ENCODE measurements at places on chromosomes 11 and 22. TPM values are rescaled to one million over a fixed set of nuclear protein-coding genes. Genes with fewer than 3 reads are reported as not detected.
A peak's percentile ranks its signal among the peaks of the same experiment; 100 is the strongest.

DNA sequence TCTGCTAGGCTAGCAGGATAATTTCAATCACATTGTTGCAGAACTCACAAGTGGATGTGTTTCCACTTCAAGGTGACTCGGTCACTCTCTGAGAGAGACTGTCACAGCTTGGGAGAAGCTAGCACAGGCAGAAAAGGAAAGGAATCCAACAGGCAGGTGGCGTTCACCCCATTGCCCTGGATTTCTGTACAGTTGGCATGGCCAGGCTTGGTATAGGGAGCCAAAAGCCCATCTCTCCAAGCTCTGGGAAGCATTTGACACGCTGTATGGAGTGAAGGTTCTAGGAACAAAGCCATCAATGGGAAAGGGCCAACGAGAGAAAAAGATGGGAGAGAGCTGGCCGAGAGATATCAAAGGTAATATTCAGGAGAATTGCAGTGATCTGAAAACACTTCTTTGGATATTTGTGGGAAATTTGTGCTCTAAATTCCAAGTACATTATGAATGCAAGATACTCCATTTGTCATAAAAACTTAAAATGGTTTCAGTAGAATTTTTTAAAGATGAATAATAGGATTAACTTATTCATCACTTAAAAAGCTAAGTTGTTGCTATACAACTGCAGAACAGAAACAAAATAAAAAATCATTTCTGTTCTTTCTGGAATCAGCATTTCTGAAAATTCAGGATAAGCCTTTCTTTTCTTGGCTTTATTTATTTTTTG lies 223.5 kb upstream of the NTM start:
- H3K36me3 ChIP-seq = no peaks in the 10 kb centered on the region
- no peak overlapping the region for H3K27ac ChIP-seq
- no peaks in the 10 kb centered on the region for H3K27me3 ChIP-seq
- no peak overlapping the region for H3K4me3 ChIP-seq
- DNase-seq = no peak

DNA sequence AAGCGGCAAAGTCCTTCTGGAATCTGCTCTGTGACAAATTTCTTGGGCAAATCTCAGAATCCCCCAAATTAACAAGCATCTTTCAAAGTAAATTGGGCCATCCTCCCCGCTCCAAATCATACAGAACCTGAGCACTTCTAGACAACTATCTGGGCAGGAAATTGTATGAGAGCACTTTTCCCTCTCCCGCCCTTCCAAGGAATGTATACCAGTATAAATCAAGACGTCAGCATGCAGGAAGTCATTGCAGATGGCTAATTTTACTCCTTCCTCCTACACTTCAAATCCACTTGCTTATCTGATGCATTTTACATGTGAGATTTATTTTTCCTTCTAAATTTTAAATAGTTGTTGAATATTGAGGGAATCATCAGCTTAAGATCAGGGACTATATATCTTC lies 52.1 kb downstream of the NTM start:
- DNase-seq = no peak
- no peak overlapping the region for H3K27ac ChIP-seq
- no peaks in the 10 kb centered on the region for H3K4me1 ChIP-seq
- no peaks in the 10 kb centered on the region for H3K36me3 ChIP-seq

- no peaks in the 10 kb centered on the region for H3K27me3 ChIP-seq
- peak overlapping the region; percentile 53 for H3K4me3 ChIP-seq
- H3K4me1 ChIP-seq = peaks cover 32% of the 10 kb centered on the region
- DNase-seq = no peak
- peak overlapping the region; percentile 74 for H3K27ac ChIP-seq
Measured at GRCh38 chr11:18705651-18706281, 7.2 kb downstream of the TMEM86A start.

DNA sequence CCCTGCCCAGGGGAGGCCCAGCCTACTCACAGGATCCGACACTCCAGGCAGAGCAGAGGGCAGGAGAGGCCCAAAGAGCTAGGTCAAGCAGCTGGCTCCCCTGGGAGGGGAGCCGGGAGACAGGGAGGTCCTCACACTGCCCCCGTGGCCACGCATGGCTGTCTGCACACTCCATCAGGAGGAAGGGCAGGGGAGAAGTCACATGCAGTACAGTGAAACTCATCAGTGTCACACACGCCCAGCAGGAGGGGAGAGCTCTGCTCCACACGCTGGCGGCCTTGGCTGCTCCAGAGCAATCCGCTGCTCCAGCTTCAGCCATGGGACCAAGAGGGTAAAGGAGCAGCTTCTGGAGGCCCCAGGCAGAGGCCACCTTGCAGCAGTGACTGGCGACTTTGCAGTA lies 14.3 kb downstream of the TCIRG1 start:
- no peak for DNase-seq
- H3K27me3 ChIP-seq = no peaks in the 10 kb centered on the region
- no peaks in the 10 kb centered on the region for H3K4me1 ChIP-seq
- H3K27ac ChIP-seq = no peak overlapping the region
- H3K4me3 ChIP-seq = no peak overlapping the region
- peaks cover 21% of the 10 kb centered on the region for H3K36me3 ChIP-seq

DNA sequence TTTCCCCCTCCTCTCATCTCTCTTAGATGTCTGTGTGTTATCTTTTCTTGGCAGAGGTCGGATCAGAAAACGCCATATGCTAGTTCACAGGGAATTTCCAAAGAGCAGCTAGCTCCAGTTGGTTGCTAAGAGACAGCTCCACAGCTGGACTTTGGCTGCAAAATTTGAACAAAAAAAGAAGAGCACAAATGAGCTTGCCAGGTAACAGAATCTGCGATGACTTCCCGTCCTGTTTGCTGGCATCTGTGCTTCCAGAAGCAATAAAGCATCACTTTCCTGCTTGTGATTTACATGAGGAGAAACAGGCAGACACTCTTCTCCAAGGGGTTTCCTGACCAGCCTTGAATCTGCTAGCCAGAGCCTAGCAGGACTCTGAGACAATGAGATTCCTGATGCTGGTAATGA lies 596.0 kb upstream of the B3GAT1 start:
- no peak overlapping the region for H3K27ac ChIP-seq
- no peaks in the 10 kb centered on the region for H3K36me3 ChIP-seq
- no peaks in the 10 kb centered on the region for H3K27me3 ChIP-seq
- no peaks in the 10 kb centered on the region for H3K4me1 ChIP-seq
- DNase-seq = peak; percentile 9

- H3K36me3 ChIP-seq = no peaks in the 10 kb centered on the region
- H3K27me3 ChIP-seq = no peaks in the 10 kb centered on the region
- peak overlapping the region; percentile 46 for H3K4me3 ChIP-seq
- DNase-seq = no peak
Measured at GRCh38 chr11:92227230-92227814, 2.7 kb downstream of the FAT3 start.

DNA sequence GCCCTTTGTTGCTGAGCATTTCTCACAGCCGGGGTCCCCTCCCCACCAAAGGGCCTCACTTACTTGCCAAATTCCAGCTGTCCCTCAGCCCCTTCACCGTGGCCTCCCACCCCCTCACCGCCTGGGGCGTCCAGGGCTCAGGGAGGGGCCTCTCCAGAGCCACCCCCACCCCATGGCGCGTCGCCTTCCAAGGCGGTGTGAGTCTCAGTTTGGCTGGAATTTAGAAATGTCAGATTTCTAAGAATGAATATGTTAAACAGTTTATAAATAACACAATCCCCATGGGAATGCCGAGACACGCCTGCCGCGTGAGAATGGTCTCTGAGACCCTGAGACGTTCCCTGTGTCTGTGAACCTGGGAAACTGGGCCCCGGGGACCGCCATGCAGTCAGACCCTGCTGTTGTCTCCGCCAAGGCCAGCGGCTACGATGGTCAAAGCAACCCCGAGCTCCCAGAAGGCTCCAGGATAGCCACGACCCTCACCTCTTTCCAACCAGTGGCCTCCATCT lies 28.9 kb downstream of the CELSR1 start:
- DNase-seq = no peak
- no peak overlapping the region for H3K27ac ChIP-seq
- H3K27me3 ChIP-seq = no peaks in the 10 kb centered on the region
- H3K4me1 ChIP-seq = peaks cover 29% of the 10 kb centered on the region
- no peaks in the 10 kb centered on the region for H3K36me3 ChIP-seq
- no peak overlapping the region for H3K4me3 ChIP-seq

- H3K4me3 ChIP-seq = no peak overlapping the region
- H3K4me1 ChIP-seq = no peaks in the 10 kb centered on the region
- no peaks in the 10 kb centered on the region for H3K27me3 ChIP-seq
Measured at GRCh38 chr11:127474766-127475165, 474.2 kb upstream of the KIRREL3 start.

DNA sequence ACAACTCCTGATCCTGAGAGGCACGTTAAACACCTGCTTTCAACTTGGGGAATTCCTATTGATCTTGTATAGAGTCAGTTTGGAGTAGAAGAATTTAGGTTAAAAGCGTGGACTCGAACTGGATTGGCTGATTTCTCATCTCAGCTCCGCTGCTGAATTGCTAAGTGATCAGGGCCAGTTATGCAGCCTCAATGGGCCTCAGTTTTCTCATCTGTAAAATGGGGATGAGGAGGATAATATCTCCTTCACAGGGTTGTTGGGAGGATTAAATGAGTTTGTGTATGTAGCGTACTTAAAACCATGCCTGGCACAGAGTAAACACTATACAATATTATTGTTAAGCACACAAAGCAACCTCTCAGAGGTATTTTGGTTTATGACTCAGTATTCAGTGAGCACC lies 53.2 kb upstream of the HEPHL1 start:
- H3K36me3 ChIP-seq = no peaks in the 10 kb centered on the region
- H3K4me1 ChIP-seq = no peaks in the 10 kb centered on the region
- no peaks in the 10 kb centered on the region for H3K27me3 ChIP-seq
- H3K27ac ChIP-seq = no peak overlapping the region
- no peak overlapping the region for H3K4me3 ChIP-seq

GRCh38 chr11:12529793-12530192 lies 144.4 kb upstream of the TEAD1 start:
- peaks cover 12% of the 10 kb centered on the region for H3K4me1 ChIP-seq
- no peak overlapping the region for H3K4me3 ChIP-seq
- H3K27me3 ChIP-seq = no peaks in the 10 kb centered on the region
- no peaks in the 10 kb centered on the region for H3K36me3 ChIP-seq
- DNase-seq = no peak

DNA sequence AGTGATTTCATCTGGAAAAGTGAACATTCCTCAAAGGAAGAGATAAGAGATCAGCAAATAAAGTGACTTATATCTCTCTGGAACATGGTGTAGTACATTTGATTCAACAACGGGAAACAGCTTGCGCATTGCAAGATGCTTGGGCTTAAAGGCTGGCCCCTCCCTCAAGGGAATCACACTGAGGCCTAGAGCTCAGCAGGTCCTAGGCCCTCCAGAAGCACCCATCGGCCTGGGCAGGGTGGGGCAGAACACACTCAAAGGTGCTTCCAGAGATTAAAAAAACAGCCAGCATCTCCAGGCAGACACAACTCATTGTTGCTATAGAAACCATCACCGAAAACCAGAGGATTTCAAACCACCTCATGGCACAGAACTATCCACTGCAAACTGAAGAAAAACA lies 69.0 kb upstream of the ARFGAP3 start:
- H3K27ac ChIP-seq = no peak overlapping the region
- no peak overlapping the region for H3K4me3 ChIP-seq
- H3K4me1 ChIP-seq = peaks cover 64% of the 10 kb centered on the region
- H3K27me3 ChIP-seq = no peaks in the 10 kb centered on the region
- no peak for DNase-seq
- no peaks in the 10 kb centered on the region for H3K36me3 ChIP-seq

DNA sequence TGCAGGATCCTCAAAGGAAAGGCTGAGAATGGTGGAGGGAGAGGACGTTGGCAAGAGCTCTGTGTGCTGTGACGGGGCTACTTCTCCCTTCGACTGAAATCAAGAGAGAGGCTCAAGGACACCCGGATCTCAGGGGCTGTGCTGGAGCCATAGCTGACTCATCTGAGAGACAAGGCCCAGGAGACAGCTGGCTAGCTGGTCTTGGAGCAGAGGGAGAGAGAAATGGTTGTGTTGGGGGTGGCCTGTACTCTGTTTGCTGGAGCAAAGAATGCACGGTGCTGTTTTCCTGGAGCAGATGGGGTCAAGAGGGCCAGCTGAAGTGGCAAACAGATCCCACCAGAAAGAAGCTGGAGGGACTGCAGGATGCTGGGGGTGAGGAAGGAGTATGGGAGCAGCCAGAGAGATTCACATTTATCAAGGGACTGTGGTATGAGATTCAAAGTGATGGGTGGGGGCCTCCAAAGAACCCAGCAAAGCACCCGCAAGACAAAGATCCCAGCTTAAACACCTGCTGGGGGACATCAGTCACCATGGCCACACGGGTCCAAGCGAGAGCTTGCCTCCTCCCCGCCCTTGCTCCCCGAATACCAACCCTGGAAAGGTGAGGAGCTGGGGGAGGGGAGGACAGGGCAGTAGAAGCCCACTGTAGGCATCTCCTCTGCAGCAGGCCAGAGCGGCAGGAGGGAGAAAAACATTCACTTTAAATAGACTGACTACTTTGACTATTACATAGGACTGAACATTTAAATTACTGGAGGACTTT lies 40.8 kb downstream of the MAP6 start:
- no peak for DNase-seq
- H3K27ac ChIP-seq = no peak overlapping the region
- H3K4me3 ChIP-seq = no peak overlapping the region
- H3K36me3 ChIP-seq = no peaks in the 10 kb centered on the region
- H3K27me3 ChIP-seq = no peaks in the 10 kb centered on the region

- H3K27ac ChIP-seq = no peak overlapping the region
- H3K36me3 ChIP-seq = peaks cover 37% of the 10 kb centered on the region
- H3K4me3 ChIP-seq = no peak overlapping the region
- no peaks in the 10 kb centered on the region for H3K27me3 ChIP-seq
- no peak for DNase-seq
Measured at GRCh38 chr11:67608486-67608885, 1.8 kb downstream of the NDUFV1 start.

GRCh38 chr11:71311928-71312510 lies 59.6 kb upstream of the SHANK2 start:
- H3K4me3 ChIP-seq = no peak overlapping the region
- no peaks in the 10 kb centered on the region for H3K36me3 ChIP-seq
- no peaks in the 10 kb centered on the region for H3K4me1 ChIP-seq
- H3K27me3 ChIP-seq = no peaks in the 10 kb centered on the region
- H3K27ac ChIP-seq = no peak overlapping the region

DNA sequence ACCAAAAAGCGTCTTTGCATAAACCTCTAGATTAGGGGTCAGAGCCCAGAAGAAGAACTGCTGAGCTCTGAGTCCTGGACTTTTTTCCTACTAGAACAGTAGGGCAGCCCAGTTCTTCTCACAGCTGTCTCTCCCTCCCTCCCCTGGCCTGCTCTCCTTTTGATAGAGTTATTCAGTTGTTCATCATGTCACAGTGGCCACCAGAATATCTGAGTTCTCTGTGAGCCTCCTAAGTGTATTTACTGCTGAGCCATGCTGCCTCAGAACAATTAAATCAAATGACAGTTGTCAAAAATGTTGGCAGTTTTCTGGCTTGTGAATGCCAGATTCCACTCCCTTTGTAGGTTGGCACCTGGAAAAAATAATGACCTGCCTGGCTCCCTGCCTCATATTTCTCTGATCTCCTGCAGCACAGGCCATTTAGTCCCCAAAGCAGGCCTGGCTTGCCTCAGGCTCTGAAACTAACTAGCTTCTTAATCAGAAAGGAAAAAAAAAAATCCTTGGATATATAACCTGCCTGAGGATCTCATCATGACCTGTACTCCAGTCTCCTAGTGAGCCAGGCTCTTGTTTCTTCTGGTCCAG lies 377.4 kb upstream of the LARGE1 start:
- H3K4me1 ChIP-seq = no peaks in the 10 kb centered on the region
- H3K36me3 ChIP-seq = no peaks in the 10 kb centered on the region
- no peak overlapping the region for H3K4me3 ChIP-seq
- no peak overlapping the region for H3K27ac ChIP-seq

Gene KRTAP5-7
- not detected for total RNA-seq

Gene SLC29A2
- 4.2 TPM for total RNA-seq

Gene OR52E8
- not detected for total RNA-seq

Gene CARD18
- total RNA-seq = not detected

Gene DLAT
- 19.4 TPM for total RNA-seq

Gene SERPING1
- 779 TPM for total RNA-seq

Gene TSPAN18
- 12.8 TPM for total RNA-seq

Gene LRRC51
- 5.6 TPM for total RNA-seq

Gene CBL
- total RNA-seq = 15.5 TPM

Gene HBG2
- not detected for total RNA-seq

Gene OR8B8
- total RNA-seq = not detected

Gene XKR3
- not detected for total RNA-seq

All from vagina (tissue), 2 donors.